ENCODE measurements at places on chromosomes 11 and 22. TPM values are rescaled to one million over a fixed set of nuclear protein-coding genes. Genes with fewer than 3 reads are reported as not detected.

FIBIN gene
- polyA plus RNA-seq: not detected

DNA sequence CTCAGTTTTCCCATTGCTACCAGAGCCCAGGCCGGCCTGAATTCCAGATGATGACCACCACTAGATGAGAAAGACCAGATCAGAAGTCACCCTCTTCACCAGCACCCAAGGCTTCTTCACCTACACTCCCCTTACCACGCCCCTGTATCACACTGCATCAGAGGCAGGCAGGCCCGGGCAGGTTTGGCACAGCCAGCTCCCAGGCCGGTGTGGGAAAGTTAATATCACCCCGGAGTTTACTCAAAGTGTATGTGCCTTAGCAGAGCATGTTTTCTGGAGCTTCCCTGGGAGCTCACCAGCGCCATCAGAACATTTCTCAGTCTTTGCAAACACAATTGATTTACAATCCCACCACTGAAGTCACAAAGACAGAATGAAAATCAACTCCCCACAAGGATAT lies 47.5 kb upstream of the POU2AF1 start:
- no peaks in the 10 kb centered on the region for H3K36me3 ChIP-seq
- no peak for DNase-seq
- H3K4me3 ChIP-seq: no peak overlapping the region
- peaks cover 2% of the 10 kb centered on the region for H3K27me3 ChIP-seq

MPZL2 gene
- not detected for polyA plus RNA-seq

- H3K27ac ChIP-seq: no peak overlapping the region
- no peak for DNase-seq
- no peaks in the 10 kb centered on the region for H3K36me3 ChIP-seq
- no peaks in the 10 kb centered on the region for H3K27me3 ChIP-seq
- no peak overlapping the region for H3K4me3 ChIP-seq
These were observed 39.3 kb upstream of the PANX1 start for GRCh38 chr11:94089341-94089740.

GTSE1 gene
- 0.39 TPM for polyA plus RNA-seq

- H3K4me1 ChIP-seq: no peaks in the 10 kb centered on the region
- no peak for DNase-seq
- H3K27me3 ChIP-seq: no peaks in the 10 kb centered on the region
- H3K36me3 ChIP-seq: no peaks in the 10 kb centered on the region
These were observed 315.7 kb downstream of the INSC start for GRCh38 chr11:15430381-15430780.

DNA sequence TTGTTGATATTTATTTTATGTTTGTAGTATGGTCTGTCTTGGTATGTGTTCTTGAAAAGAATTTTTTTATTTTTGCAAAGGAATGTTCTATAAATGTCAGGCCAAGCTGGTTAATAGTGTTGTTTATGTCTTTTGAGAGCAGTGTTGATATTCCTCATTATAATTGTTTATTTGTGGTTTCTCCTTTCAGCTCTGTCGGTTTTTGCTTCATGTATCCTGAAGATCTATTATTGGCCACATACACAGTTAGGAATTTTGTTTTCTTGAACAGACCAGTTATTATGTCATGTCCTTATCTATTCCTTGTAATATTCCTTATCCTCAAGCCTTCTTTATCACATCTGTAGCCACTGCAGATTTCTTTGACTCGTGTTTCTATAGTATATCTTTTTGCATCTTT lies 56.5 kb downstream of the PDHX start:
- H3K4me3 ChIP-seq: no peak overlapping the region
- no peak for DNase-seq
- H3K27me3 ChIP-seq: no peaks in the 10 kb centered on the region
- no peak overlapping the region for H3K27ac ChIP-seq
- no peaks in the 10 kb centered on the region for H3K4me1 ChIP-seq

CD3G gene
- polyA plus RNA-seq: 0.76 TPM

RSF1 gene
- polyA plus RNA-seq: 17.2 TPM

Measured in B cell (primary cell).